ENCODE measurements at places on chromosomes 12 and 14. TPM values are rescaled to one million over a fixed set of nuclear protein-coding genes. Genes with fewer than 3 reads are reported as not detected.

GRCh38 chr12:48812389-48812788, 5.9 kb upstream of the CACNB3 start:
- H3K4me3 ChIP-seq = no peak overlapping the region
- DNase-seq = no peak
- no peaks in the 10 kb centered on the region for H3K36me3 ChIP-seq
- H3K27me3 ChIP-seq = no peaks in the 10 kb centered on the region
- peaks cover 25% of the 10 kb centered on the region for H3K4me1 ChIP-seq
- no peak overlapping the region for H3K27ac ChIP-seq

DNA sequence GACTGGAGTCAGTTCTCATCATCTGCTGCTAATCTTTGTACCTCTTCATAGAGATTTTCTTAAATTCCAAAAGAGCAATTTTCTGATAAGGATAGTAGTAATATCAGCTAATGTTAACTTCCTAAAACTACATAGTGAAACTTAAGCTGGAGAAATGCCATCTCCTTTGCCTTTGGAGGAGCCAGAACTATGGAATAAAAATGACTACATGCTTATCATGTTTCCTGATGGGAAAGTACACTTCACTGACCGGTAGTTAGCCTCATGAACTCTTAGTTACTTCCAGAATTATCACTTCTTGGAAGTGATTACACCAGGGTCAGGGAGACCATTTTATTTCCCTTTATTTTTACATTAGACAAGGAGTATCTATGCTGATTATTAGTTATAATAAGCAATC, 1222.1 kb upstream of the TMEM132C start:
- no peak for DNase-seq
- no peaks in the 10 kb centered on the region for H3K4me1 ChIP-seq
- H3K27ac ChIP-seq = no peak overlapping the region

GRCh38 chr14:63345826-63346225, 27.1 kb upstream of the GPHB5 start:
- no peaks in the 10 kb centered on the region for H3K36me3 ChIP-seq
- no peaks in the 10 kb centered on the region for H3K4me1 ChIP-seq
- no peak overlapping the region for H3K4me3 ChIP-seq

DNA sequence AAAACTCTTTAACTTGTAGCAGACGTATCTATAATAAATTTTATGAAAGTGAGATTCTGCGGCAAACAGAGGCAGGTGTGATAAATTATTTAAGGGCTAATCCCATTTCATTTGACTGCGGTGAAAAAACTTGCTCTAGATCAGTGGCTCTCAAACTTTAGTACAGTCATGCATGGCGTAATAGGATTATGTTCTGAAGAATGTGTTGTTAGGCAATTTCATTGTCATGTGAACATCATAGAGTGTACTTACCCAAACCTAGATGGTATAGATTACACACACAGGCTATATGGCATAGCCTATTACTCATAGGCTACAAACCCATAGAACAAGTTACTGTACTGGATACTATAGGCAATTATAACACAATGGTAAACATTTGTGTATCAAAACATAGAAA, 83.7 kb downstream of the HEATR5A start:
- no peak for DNase-seq
- H3K4me3 ChIP-seq = no peak overlapping the region
- H3K4me1 ChIP-seq = no peaks in the 10 kb centered on the region
- no peaks in the 10 kb centered on the region for H3K27me3 ChIP-seq
- no peak overlapping the region for H3K27ac ChIP-seq

GRCh38 chr14:52923902-52924575, 26.8 kb downstream of the FERMT2 start:
- H3K27ac ChIP-seq = no peak overlapping the region
- H3K4me3 ChIP-seq = no peak overlapping the region
- no peak for DNase-seq
- H3K36me3 ChIP-seq = no peaks in the 10 kb centered on the region
- peaks cover 1% of the 10 kb centered on the region for H3K4me1 ChIP-seq

DNA sequence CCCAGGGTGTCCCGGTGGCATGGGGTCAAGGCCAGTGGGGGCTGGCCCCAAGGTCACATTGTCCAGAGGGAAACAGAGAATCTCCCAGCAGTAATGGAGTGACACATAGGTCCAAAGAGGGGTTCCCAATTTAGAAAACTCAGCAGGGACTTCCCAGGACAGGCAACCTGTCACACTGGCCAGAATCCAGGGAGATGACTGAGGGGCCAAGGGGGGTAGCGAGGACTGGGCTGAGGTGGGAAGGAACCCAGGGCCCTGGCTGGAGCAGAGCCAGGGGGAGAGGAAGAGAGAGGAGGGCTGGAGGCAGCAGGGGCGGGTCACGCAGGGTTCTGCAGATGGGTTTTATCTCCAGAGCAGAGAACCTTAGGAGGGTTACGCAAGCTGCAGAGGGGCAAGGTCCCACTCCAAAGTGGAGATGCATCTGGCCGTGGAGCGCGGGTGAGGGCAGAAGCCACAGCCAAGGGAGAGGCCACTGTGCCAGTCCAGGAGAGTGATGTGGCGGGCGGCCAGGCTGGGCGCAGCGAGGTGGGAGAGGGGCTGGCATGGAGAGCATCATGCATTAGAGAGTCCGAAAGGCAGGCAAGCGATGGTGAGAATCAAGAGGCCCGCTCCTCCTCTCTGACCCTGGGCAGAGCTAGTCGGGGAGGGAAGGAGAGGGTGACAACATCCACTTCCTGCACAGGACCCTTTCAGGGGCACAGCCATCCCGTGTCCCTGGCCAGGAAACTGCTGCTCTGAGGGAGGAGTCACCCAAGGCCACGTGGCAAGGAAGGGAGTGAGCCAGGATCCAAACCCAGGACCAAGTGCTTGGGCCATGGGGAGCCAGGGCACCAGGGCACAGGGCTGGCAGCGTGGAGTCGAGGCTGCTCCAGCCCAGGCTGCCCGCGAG, 29.0 kb downstream of the NCOR2 start:
- H3K36me3 ChIP-seq = no peaks in the 10 kb centered on the region
- DNase-seq = no peak
- H3K4me3 ChIP-seq = no peak overlapping the region
- H3K27ac ChIP-seq = no peak overlapping the region
- peaks cover 13% of the 10 kb centered on the region for H3K4me1 ChIP-seq

DNA sequence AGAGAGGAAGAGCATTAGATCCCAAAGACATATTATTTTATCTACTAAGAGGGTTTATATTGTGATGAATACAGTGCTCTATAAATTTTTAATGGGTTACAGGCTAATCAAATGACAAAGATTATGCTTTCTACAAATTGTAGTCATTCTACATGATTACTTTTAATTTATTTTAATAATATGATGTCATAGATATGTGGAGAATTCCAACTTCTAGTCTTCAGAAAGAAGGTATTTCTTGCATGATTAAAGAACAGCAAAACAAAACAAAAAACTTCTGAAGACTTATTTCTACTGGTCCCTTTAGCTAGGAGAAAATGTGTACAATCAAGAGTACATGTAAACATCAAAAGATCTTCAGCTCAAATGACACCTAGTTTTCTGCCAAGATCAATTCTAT, 71.5 kb upstream of the FOXG1 start:
- H3K27ac ChIP-seq = no peak overlapping the region
- DNase-seq = no peak
- H3K36me3 ChIP-seq = no peaks in the 10 kb centered on the region
- H3K27me3 ChIP-seq = no peaks in the 10 kb centered on the region

Gene CELA1
- total RNA-seq = not detected

Gene LGR5
- not detected for total RNA-seq

GRCh38 chr12:101110866-101111265, 99.2 kb downstream of the SLC5A8 start:
- H3K36me3 ChIP-seq = no peaks in the 10 kb centered on the region
- H3K27ac ChIP-seq = no peak overlapping the region
- H3K27me3 ChIP-seq = no peaks in the 10 kb centered on the region
- H3K4me3 ChIP-seq = no peak overlapping the region
- DNase-seq = no peak

Gene C1QL4
- not detected for total RNA-seq

DNA sequence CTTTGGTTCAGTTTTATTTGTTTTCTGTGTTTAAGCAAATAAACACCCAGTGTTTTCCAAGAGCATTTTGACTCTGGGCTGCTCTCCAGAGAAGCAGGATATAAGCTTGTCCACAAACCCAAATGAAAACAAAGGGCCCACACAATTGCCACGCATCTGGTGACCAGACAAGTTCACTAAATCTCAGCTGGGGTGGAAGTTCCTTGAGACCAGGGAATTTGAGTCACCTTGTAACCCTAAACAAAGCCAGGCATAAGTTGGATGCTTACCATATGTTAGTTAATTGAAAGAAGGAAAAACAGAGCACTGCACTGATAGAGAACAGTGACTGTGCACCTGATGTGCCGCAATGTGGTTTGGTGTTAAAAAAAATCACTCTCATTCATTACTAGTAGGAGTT, 1.6 kb upstream of the TXNRD1 start:
- no peaks in the 10 kb centered on the region for H3K27me3 ChIP-seq
- H3K4me3 ChIP-seq = no peak overlapping the region
- no peaks in the 10 kb centered on the region for H3K36me3 ChIP-seq
- peaks cover 12% of the 10 kb centered on the region for H3K4me1 ChIP-seq
- H3K27ac ChIP-seq = no peak overlapping the region

Gene GALNT16
- total RNA-seq = 3.3 TPM

DNA sequence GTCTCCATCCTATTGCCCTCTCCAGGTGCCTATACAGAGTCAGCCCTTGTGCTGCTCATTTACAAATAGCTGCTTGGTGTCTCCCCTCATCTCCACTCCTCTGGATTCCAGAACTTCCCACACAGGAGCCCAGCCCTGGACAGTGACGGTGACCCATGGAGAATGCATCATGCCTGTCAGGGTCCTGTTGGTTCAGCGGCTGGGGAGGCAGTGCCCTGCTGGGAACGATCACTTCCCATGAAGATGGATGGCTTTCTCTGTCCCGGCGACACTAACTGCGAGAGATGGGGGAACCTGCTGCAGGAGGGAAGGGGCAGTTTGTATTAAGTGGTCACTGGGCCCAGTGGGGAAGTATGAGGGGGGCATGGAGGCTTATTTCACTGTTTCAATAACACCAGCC, 395.0 kb upstream of the TBX3 start:
- DNase-seq = no peak
- H3K27me3 ChIP-seq = no peaks in the 10 kb centered on the region
- no peak overlapping the region for H3K27ac ChIP-seq
- no peaks in the 10 kb centered on the region for H3K36me3 ChIP-seq

Gene SIX6
- total RNA-seq = not detected

- H3K27me3 ChIP-seq = no peaks in the 10 kb centered on the region
- H3K27ac ChIP-seq = no peak overlapping the region
- no peak overlapping the region for H3K4me3 ChIP-seq
- H3K4me1 ChIP-seq = no peaks in the 10 kb centered on the region
- DNase-seq = no peak
Measured at GRCh38 chr12:52558781-52559445, 6.0 kb upstream of the KRT71 start.

- DNase-seq = no peak
- H3K4me1 ChIP-seq = peaks cover 16% of the 10 kb centered on the region
- H3K4me3 ChIP-seq = no peak overlapping the region
- H3K27me3 ChIP-seq = no peaks in the 10 kb centered on the region
- H3K27ac ChIP-seq = no peak overlapping the region
Measured at GRCh38 chr12:116160231-116160630, 117.3 kb downstream of the MED13L start.

DNA sequence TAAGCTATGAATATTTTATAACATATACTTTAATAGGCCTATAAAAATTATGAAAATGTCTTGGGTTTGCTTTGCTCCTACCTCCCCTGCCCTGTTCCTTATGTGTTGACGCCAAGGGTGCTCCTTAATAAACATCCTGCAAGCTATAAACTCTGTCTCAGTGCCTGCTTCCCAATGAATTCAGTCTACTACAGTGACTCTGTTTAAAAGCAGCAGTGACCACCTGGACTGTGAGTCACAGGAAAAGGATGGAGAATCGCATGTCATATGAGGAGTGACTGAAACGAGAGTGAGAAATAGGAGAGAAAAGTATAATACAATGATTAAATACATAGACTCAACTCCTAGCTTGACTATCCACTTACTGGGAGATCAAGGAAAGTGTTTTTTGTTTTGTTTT, 41.1 kb upstream of the CFAP54 start:
- no peak for DNase-seq
- H3K4me1 ChIP-seq = peaks cover 13% of the 10 kb centered on the region
- no peaks in the 10 kb centered on the region for H3K36me3 ChIP-seq
- H3K4me3 ChIP-seq = no peak overlapping the region

All from B cell (primary cell).